HEK293T (cell line): ENCODE measurements at places on chromosomes 2 and 18.

- no peak for DNase-seq
Measured at GRCh38 chr2:134410006-134410405, 156.1 kb downstream of the MGAT5 start.

GRCh38 chr2:188272121-188272520 is 19.6 kb upstream of the GULP1 start:
- DNase-seq: no peak

DNA sequence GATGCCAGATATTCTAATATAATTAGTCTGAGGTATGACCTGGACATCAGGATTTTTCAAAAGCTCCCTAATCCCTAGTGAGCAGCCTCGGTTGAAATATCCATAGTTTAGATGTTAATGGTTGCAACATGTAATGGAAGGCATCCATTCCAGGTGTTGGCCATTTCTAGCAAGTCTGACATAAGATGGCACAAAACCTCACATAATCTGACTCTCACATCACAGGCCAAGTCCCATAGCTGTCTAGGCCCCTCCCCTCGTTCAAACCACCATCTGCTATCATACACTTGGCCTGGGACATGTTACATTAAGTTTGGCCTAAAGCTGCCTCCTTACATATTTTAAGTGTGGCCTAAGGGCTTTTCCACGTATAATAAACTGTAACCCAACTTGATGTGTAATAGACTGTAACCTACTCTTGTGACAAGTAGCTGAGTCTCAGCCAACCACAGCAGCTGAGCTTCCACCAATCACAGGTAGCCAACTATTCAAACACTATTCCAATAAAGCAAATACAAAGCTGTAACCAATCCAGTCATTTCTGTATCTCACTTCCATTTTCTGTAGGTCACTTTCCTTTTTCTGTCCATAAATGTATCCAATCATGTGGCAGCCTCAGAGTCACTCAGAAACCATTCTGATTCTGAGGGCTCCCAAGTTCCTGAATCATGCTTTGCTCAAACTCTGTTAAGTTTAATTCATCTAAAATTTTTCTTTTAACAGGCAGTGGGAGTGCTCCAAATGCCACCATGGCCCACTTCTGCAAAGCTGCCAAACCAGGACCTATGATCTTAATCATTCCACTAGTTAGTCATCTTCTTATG is 59.4 kb downstream of the ADD2 start:
- DNase-seq: no peak

DNA sequence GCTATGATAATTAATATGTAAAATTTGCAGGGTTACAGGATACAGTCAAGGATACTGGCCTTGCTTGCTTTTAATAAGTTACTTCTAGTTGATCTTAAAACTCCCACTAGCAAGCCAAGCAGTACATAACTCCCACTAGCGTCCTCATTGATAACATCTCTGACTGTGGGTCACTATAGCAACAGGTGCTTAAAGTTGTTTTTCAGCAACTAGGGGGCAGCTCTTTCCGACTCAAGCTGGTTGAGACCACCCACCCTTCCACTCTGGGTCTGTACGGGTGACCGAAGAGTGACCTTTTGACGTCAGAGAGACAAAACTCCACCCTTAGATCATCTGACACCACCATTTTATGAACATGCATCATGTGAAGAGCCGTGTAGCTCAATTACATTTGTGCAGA is 208.6 kb downstream of the MYO1B start:
- DNase-seq: no peak

- DNase-seq: no peak
Measured at GRCh38 chr2:95030496-95030895, 5.0 kb downstream of the MAL start.

DNA sequence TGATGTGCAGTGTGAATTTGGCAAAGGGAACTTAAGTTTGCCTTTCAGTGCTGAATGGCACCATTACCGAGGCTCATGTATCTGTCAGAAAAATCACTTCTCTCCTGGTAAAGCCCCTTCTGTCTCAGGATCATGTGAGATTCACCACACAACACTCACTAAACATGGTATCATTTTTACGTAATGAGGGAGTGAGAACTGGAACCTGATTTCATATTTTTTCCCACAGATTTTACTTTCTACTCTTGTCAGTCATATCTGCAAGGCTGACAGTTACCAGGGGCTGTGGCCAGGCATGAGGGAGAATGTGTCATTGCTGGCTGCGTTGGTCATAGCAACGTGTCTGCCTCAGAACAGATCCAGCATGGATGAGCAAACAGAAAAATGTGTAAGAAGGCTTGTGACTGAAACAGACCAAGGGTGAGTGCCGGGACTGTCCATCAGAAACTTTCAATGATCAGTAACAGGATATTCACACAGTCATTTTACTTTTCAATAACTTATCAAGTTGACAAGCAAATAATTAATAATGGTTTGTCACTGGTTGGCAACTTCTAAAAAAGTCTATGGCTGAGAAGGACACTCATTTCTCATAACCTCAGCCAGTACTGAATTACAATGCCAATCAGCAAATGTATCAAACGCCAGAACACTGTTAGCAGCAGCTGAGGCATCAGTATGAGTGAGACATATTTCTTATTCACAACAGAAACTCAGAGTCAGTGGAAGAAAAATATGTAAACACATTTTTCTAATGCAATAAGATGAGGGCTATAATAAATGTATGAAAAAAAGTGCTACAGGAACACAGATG is 100.5 kb downstream of the CDC42EP3 start:
- DNase-seq: no peak

DNA sequence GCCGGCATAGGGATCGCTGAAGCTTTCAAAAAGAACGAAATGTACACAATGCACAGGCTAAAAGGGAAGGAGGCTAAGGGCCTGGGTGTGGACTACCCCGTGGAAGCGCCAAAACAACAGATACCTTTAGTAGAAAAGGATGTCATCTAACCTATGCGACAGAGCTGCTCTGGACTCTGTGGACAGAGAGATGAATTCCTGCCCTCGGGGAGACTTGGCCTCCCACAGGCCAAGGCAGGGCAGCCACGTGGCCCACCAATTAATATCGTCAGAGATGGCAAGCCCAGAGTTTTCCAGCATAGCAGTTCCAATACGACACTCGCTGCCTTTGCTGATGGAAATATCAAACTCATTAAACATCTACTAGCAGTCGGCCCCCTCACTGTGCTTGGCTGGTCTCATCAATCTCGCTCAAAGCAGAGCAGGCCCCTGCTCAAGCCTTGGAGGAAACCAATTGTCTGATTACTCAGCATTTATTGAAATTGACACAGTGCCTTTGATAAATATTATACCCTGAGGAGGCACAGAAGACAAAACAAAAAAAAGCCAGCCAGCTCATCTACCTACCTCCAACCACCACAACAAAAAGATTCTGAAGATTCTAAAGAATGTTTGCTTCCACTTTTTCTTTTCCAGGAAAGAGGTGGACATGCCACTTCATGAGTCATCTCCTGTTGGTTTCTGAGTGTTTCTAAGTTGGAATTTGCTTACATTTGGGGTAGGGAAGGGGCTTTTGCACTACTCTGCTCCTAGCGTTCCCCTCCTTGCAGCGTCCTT is 79.0 kb upstream of the ACAA2 start:
- DNase-seq: no peak

- DNase-seq: no peak
Measured at GRCh38 chr2:196758474-196759377, 40.8 kb downstream of the GTF3C3 start.
